ENCODE measurements at places on chromosomes 1 and 21.

DNA sequence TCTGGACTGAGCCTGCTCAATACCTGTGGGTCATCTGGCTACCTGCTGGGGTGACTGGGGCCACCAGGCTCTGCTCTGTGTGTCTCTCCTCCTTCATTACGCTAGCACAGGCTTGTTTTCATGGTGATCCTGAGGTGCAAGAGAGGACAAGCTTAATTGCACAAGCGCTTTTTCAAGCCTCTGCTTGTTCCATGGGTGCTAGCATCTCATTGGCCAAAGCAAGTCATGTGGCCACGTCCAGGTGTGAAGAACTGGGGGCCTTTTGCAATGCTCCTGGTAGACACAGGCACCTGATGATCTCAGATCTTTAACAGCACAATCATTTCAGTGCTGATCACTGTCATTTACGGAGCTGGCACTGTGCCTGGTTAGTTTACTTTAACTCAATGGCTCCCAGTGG is 114.6 kb downstream of the KAZN start:
- no peak for DNase-seq

- no peak for DNase-seq
These were observed 228.7 kb downstream of the BARHL2 start for GRCh38 chr1:90488451-90488850.

- peak; percentile 84 for DNase-seq
These were observed 34.4 kb downstream of the SLC2A1 start for GRCh38 chr1:42924082-42924850.

GRCh38 chr1:15994590-15995351 is 9.3 kb upstream of the SRARP start:
- DNase-seq = no peak

- no peak for DNase-seq
These were observed 16.0 kb downstream of the TYW3 start for GRCh38 chr1:74748960-74749359.

- no peak for DNase-seq
These were observed 71.7 kb upstream of the MPC2 start for GRCh38 chr1:168008595-168008994.

Data from HTR-8/SVneo (cell line).